ENCODE measurements at places on chromosomes 5 and 9.

GRCh38 chr5:74762599-74762998 is 4.3 kb downstream of the GFM2 start:
- DNase-seq: no peak

GRCh38 chr5:133052317-133053175 is 733 bp downstream of the HSPA4 start:
- peak; percentile 64 for DNase-seq

GRCh38 chr9:37302277-37302676 is 120.2 kb upstream of the GRHPR start:
- peak; percentile 47 for DNase-seq

- DNase-seq: no peak
Measured at GRCh38 chr9:35845824-35846771, 17.1 kb downstream of the TMEM8B start.

- DNase-seq: no peak
Measured at GRCh38 chr5:38465702-38466423, 90.6 kb downstream of the LIFR start.

DNA sequence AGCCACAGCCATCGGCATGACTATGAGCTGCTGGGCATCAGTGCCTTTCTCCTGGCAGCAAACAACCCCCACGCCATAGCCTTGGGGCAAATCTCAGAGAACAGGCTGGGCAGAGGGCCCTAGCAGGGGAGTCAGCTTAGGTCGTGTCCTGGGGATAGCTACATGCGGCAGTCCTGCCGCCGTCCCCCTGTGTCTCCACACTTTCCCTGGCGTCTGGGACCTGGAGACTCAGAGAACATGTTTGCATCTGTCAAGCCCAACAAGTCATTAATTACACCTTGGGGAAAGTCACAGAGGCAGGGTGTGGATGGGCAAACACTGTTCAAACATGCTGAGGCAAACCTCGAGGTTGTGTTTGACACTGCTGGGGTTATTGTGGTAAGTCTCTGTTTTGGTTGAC is 123.6 kb downstream of the C5orf15 start:
- DNase-seq: no peak

DNA sequence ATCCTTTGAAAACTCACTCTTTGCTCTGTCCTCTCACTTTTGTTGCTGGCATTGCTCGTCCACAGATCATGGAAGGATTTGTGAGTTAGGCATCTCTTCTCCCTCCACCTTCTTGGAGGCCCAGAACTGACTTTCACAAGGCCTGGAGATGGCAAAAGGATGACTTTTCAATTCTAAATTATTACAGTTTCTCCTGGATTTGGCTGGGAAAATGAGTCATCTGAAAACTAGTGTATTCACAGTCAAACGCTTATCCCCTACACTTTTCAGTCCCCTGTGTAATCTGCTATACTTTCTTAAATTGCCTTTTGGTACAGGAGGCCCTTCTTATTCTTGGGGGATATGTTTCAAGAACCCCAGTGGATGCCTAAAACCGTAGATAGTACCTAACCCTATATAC is 35.6 kb downstream of the ADRA1B start:
- DNase-seq: no peak

All from GM13977 (cell line).